ENCODE measurements at places on chromosomes 7 and 10.
A peak's percentile ranks its signal among the peaks of the same experiment; 100 is the strongest.

DNA sequence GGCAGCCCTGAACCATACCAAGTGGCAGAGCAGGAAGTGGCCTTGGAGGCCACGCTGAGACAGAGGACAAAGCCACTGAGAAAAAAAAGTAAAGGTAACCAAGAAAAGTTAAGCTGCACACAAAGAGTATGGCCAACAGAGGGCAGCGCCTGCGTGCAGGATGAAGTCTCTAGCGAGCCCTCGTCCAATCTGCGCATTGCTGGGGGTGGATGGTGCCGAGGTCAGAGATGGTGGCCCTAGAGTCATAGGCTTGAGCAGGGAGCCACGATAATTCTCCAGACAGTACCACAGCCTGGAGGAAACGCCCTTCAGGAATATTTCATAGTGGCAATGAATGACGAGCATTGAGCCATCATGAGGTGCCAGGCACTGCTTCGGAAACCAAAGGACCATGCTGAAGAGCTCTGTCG, 9.7 kb downstream of the ATP6V0E2 start:
- DNase-seq: peak; percentile 85

DNA sequence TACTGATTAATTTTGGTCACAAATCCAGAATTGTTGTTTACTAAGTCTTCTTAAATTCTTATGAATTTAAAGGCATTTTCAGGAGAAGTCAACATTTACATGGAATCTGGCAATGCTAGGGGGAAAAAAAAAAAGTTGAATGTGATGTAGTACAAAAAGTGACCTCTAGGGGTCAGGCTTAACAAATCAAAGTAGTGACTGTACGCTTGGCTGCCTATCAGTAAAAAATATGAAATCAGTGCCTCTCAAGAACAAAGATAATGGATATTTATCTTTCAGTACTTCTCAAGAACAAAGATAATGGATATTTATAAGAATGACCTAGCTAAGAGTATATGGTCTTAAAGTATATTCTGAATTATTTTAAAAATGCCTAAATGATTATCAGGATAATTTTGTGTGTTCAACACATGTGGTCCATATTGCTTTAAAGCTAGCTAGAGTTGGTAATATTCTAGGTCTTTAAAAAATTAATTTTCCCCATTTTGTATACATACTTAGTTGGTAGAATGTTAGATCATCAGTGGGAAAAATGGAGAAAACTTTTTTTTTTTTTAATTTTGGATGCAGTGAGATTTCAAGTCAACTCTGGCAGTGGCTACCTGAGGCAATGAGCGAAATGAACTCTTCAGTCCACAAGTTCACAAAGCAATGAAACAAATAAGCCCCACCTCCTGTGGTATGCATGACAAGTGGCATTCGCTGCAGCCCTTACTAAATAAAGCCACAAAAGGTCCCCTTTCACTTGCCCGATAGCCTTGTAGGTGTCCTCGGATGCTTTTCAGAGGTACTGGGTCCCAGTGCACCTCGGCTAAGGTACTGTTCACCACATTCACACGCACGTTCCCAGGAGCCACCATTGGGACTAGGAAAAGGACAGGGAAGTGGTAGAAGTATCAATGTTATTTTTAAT, 51.2 kb upstream of the LAMB4 start:
- DNase-seq: peak; percentile 69

- DNase-seq: no peak
Observed at GRCh38 chr7:90723866-90724265, 127.7 kb downstream of the CDK14 start.

- no peak for DNase-seq
Observed at GRCh38 chr7:79520543-79520942, 67.1 kb upstream of the MAGI2 start.

GRCh38 chr7:12907774-12908173, 220.3 kb downstream of the ARL4A start:
- DNase-seq: no peak

- DNase-seq: no peak
Observed at GRCh38 chr7:466465-467191, 53.0 kb downstream of the PDGFA start.

Measured in K562 (cell line).